Fibroblast of upper back skin (primary cell): ENCODE measurements at places on chromosomes 16 and 17.

DNA sequence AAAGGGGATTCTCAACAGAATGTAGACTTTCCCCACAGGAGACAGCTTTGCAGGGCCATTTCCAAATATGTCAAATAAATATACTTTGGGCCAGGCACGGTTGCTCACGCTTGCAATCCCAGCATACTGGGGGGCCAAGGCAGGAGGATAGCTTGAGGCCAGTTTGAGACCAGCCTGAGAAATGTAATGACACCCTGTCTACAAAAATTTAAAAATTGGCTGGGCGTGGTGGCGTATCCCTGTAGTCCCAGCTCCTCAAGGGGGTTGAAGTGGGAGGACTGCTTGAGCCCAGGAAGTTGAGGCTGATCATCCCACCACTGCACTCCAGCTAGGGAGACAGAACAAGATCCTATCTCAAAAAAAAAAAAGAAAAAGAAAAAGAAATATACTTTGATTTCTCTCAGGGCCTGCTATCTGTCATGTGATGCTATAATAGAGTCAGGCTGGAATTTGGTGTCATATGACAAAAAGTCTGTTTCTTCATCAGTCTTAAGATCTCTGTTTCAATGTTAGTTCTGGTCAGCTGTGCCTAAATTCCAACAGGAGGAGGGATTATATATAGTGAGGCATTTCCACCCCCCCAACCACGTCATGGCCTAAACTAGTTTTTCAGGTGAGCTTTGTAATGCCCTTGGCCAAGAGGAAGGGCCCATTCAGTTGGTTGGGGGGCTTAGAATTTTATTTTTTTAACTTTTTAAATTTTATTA is 4.3 kb upstream of the ZDHHC7 start:
- DNase-seq: no peak

GRCh38 chr16:2372684-2373083 is 32.2 kb upstream of the ABCA3 start:
- DNase-seq: peak; percentile 38

DNA sequence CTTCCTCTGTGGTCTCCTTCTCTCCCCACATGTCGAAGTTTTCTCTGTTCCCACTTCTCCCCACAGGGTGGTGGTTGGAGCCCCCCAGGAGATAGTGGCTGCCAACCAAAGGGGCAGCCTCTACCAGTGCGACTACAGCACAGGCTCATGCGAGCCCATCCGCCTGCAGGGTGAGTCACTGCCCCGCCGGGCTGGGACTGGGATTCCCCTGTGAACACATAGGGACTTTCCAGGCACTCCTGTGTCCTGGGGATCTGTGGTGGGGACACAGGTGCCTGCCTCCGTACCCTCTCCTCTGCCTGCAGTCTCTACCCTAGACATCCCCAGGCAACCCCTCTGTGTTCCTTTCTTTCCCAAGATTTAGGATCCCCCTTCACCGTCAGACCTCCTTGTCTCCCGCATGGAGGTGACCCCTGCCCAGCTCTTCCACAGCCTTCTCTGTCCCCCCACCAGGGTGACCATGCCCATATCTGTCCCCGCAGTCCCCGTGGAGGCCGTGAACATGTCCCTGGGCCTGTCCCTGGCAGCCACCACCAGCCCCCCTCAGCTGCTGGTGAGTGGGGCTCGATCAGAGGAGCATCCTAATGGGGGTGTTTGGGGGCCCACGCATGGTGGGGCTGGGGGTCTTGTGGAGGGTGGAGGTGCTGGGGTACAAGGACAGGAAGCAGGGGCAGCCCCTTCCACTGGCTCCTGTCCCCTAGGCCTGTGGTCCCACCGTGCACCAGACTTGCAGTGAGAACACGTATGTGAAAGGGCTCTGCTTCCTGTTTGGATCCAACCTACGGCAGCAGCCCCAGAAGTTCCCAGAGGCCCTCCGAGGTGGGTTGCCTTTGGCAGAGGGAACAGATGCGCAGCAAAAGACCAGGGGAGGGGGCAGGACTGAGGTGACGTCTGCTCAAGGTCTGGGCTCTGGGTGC is 5.8 kb downstream of the ITGAM start:
- DNase-seq: no peak

DNA sequence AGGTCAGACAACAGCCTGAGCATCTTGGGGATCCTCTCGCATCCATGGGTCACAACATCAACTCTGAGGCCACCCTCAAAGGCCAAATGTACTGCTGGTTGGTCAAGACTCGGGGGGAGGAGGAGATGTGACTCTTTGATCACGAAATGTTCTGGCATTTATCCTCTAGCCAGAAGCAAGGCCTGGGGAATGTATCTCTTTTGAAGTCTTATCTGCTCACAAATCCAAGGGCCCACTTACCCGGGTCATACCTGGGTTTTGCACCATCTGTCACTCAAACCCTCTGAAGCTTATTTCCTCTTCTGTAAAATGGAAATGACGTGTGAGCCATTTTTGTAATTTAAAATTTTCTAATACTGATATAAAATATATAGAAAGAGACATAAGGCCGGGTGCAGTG is 13.2 kb downstream of the CA7 start:
- DNase-seq: no peak

GRCh38 chr16:27470567-27471431 is 68.8 kb downstream of the IL21R start:
- DNase-seq: peak; percentile 35

DNA sequence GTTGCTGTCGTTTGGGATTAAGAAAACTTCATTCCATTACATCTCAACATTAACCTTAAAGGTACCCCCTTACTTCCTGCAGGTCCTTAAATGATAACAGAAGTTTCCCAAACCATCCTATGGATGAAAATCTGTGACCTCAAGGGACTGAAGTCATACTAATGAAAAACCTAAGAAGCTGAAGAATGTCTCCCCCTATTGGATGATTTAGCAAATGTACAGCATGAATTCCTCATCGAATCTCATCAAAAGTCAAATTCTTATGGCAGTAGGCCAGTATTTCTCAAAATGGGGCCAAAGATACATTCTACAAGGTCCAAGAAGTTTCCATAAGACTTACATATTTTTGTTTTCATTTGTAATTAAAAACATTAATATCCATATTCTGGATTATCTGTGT is 13.5 kb downstream of the SCO1 start:
- DNase-seq: peak; percentile 53

- DNase-seq: no peak
Observed at GRCh38 chr16:25270577-25270976, 12.9 kb upstream of the ZKSCAN2 start.

GRCh38 chr16:73956587-73957494 is 339.8 kb upstream of the PSMD7 start:
- peak; percentile 79 for DNase-seq

DNA sequence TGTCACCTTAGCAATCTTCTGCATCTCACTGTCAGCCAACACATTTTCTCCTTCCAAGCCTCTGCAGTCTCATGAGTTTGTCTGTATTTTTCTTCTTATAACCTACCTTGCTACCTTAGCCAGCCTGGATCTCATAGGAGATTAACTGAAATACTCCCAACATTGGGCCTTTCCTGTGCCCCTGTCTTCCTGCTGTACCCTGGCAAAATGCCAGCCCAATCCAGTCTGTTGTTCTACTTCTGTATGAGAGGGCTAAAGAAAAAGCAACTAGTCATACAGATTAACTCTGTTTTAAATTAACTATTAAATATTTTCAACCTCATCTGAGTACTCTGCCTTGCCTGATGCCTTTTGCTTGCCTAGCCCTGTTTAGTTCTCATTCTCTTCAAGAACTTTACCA is 18.4 kb downstream of the GOSR1 start:
- no peak for DNase-seq

- DNase-seq: no peak
Observed at GRCh38 chr16:1372292-1372950, 20.7 kb downstream of the GNPTG start.

DNA sequence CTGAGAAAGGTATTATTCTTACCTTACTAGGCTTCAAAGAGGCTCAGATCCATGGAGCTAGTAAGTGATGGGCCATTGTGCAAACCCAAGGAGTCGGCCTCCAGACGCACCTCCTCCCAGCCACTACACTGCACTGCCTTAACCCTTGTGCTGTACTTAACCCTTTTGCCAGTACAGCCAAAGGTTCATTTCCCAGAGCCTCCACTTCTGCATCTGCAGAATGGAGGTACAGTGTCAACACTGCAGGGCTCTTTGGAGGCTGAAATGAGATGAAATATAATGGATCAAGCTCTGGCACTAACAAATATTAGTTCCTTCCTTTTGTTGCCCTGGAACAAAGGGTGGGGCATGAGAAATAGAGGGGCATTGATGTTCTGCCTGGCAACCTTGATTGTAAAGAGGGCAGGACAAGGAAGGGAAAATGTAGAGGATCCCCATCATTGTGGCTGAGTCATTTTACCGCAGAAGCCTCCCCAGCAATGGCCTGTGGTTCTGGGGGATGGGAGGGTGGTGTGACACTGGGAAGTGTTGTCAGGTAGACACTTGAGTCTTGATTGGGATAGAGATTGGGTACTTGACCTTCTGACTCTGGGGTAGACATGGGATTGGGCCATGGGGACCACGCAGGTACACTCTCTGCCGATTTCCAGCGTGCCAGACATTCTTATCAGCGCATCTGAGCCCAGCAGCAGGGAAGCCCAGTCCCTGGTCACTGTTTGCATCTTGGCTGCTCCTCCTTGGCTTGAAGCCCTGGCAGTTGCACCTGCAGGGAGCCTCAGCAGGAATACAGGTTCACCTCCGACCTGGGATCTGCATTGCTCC is 84.0 kb downstream of the MSI2 start:
- no peak for DNase-seq

GRCh38 chr16:87740909-87741424 is 24.8 kb downstream of the KLHDC4 start:
- peak; percentile 36 for DNase-seq

DNA sequence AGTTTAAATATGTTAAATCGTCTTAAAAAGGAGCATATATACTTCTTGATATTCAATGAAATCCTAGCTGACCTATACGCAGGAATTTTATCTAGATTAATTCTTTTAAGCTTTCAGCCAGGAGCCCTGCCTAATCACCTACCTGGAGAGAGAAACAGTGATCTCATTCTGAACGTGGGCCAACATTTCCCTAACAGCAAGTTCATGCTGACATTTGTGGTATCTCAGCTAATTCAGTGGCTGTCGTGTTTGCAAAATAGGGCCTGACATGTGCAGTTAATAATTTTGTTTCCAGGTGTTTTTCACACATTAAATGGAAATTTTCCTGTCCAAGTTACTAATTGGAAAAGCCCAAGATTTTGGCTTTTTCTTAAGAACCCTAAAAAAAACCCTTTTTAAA is 17.4 kb downstream of the KRT24 start:
- no peak for DNase-seq

GRCh38 chr16:30740364-30741251 is 7.6 kb upstream of the PHKG2 start:
- DNase-seq: peak; percentile 44

- peak; percentile 46 for DNase-seq
Observed at GRCh38 chr17:29566473-29567303, at the start of gene ABHD15. TSS of gene ABHD15 (minus strand) at chr17:29567037. CDS start at chr17:29566966, 71 bp downstream.

DNA sequence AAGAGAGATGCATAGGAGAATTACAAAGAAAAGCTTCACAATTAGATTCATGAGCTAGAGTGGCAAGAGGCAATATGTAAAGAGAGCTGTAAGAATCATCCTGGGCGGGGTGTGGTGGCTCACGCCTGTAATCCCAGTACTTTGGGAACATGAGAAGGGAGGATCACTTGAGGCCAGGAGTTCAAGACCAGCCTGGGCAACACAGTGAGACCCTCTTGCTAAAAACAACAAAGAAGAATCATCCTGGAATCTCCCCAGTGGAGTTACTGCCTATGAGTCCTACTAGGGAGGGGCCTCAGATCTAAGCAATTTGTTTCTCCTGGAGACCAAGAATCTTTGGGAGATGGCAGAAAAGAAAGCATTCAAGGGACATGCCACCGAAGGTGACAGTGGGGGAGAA is 119.1 kb downstream of the HIC1 start:
- no peak for DNase-seq

GRCh38 chr17:50837980-50838954 is 2.9 kb downstream of the WFIKKN2 start:
- no peak for DNase-seq

- DNase-seq: no peak
Observed at GRCh38 chr17:61458421-61459141, 6.4 kb downstream of the TBX4 start.
